ENCODE measurements at places on chromosomes 7 and 10.

GRCh38 chr7:41955451-41955850, 252.6 kb upstream of the INHBA start:
- no peak for DNase-seq

DNA sequence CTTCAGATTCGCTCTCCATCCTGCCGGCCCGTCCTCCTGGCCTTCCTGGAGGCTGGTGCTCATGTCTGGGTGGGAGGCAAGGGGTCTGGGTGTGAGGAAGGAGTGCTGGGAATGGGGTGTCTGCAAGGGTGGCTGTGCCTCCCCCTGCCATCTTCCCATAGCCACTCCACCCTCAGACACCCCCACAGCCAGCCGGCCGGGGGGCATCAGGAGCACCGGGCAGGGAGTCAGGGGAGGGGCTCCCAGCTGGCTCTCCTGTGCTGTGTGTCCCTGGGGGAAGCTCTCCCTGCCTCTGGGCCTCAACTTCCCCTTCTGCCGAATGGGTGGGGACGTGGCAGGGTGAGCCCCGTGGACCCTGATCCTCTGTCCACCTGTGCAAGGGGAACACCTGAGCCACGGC, 18.6 kb downstream of the MICALL2 start:
- DNase-seq, result no peak

- DNase-seq, result no peak
Observed at GRCh38 chr7:30562498-30562897, 32.2 kb upstream of the GARS1 start.

GRCh38 chr10:176677-177076, 41.4 kb downstream of the ZMYND11 start:
- no peak for DNase-seq

GRCh38 chr10:93267521-93267920, 193.8 kb downstream of the CYP26A1 start:
- no peak for DNase-seq

GRCh38 chr7:158351481-158351880, 236.1 kb downstream of the PTPRN2 start:
- no peak for DNase-seq
